ENCODE measurements at places on chromosomes 2 and 18. TPM values are rescaled to one million over a fixed set of nuclear protein-coding genes. Genes with fewer than 3 reads are reported as not detected.

DNA sequence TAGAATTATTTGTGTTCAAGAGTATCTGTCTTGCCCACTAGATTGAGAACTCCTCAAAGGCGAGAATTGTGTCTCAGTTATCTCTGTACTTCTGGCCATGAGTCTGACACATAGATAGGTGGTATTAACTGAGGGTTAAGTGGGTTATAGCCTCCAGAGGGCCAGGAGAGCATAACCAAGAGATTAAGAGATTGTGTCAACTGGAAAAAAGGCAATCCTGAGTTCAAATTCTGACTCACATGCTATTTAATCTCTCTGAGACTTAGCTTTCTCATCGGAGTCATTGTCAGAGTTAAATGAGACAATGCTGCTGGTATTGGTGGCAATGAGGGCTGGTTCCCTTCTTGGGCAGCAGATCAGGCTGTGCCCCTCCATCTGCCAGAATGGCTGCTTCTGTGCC is 330.9 kb downstream of the TNS1 start:
- no peak for DNase-seq

PSD4 gene
- total RNA-seq, result 0.16 TPM

DNA sequence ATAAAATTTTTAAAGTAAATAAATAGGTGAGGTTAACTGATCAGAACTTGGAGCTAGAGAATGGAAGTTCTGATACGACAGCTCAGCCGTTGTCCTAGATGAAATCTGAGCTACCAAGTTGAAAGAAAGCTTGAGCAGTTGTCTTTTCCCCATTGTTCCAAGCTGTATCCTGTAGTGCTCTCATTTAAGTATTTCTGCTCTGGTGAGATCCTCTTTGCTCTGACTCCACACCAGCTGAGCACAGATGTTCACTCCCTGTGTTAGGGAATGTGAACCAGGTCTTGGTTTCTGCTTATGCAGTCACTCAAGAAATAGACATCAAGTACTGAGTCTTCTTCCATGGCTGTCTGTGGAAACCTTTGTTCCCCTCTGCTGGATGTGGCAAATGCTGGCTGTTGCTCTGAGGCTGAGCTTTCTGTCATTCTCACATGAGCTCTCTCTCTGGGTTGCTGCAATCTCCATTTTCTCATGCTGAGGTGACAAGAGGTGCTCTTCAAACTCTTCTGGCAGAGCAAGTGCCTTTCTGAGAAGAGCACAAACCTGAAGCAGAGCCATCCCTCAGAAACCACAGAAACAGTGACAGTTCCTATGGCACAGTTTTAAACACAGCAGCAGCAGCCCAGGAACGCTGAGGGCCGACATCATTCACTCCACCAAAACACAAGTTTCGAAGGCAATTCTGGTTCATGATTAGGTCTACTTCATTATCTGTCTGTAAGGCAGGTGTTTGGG is 194.1 kb downstream of the SP3 start:
- DNase-seq, result no peak

DNA sequence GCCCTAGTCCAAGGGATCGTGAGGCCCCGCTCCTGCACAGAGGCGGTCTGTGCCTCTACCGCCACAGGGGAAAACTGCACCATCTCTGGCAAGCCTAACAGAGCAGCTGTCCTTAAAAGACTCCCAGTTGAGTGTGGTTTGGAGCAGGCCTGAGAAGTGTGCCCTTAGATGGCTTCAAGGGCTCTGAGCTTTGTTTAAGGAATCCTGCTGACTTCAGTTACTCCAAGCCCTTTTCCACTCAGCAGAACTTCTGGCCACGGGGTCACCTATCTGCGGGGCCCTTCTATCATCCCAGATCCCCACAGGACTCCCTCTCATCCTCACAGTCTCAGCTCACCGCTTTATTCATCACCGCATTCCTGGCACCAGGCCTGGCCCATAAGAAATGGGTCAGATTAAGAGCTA is 131.5 kb downstream of the CCDC74A start:
- DNase-seq, result no peak

- DNase-seq, result no peak
Observed at GRCh38 chr2:169585673-169586072, 1.5 kb downstream of the PPIG start.

- peak; percentile 38 for DNase-seq
Observed at GRCh38 chr2:160408173-160408958, 85.2 kb downstream of the RBMS1 start.

- DNase-seq, result no peak
Observed at GRCh38 chr2:51490576-51491234, 458.8 kb upstream of the NRXN1 start.

- no peak for DNase-seq
Observed at GRCh38 chr2:222714361-222715241, 43.1 kb downstream of the MOGAT1 start.

DNA sequence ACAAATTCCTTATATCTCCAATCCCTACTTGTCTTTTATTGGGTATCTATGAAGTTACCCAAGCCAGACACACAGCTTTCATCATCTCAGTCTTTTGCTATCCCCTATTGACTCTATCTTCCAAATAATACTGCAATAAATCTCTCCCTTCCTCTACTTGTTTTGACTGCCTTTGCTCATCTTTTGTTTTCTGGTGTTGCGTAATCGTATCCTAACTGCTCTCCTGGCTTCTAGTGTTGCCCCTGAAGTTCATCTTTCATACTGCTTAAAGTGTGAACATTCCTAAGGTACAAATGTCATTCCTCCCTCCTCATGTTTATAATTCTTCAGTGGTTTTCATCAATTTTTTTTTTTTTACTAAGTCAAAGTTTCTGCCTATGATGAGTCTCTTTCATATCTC is 491.3 kb upstream of the DCC start:
- DNase-seq, result no peak
